Activated CD8-positive, alpha-beta T cell treated with anti-CD3 and anti-CD28 coated beads for 36 hours (primary cell): ENCODE measurements at places on chromosomes 4 and X.

- DNase-seq = peak; percentile 48
Observed at GRCh38 chr4:11565899-11566298, 137.2 kb upstream of the HS3ST1 start.

GRCh38 chrX:118736394-118737010 is 9.1 kb downstream of the IL13RA1 start:
- DNase-seq = no peak

GRCh38 chrX:118347131-118347530 is 1.2 kb downstream of the WDR44 start:
- DNase-seq = peak; percentile 4

DNA sequence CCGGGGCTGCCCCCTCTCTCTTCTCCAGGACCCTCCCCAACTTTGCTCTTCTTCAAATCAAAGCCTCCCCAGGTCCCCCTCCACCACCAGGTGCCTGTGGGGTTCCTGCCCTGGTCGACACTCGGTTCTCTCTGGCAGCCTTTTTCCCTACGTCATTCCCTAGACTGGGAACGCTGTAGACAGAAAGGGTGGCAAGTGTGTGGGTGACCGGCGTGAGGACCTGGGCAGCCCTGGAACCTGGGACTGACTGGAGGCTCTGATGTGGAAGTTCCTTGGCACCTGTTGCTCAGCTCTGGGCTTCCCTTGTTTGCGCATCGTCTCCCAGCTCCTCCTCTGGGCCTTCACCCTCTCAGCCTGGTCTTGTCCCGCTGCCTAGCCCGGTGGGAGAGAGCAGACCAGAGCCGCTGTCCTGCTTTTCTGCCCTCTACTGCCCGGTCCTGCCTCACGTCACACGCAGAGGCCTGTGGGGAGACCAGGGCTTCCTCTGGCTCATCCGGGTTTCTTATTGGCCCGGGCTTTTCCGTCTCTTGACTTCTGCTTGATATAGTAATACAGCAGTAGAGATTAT is 1.3 kb downstream of the TACC3 start:
- no peak for DNase-seq

GRCh38 chrX:56812515-56813105 is 83.6 kb downstream of the NBDY start:
- DNase-seq = peak; percentile 42

DNA sequence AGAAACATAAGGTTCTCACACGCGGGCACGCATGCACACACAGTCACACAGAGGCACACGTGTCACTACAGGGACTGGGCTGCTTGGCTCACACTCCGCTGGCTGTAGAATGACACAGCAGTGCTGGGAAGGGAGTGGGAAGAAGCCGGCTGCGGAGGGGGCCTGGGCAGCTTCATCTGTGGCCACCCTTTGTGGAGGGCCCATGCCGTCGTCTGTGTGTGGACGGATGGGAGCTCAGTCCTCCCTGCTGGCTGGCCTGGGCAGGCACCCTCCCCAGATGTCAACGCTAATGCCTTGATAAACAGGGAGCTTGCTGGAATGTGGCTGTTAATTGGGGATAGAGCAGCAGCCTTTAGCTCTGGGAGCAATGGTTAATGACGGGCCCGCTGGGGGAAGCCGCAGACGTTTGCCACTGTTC is 621.1 kb downstream of the BCOR start:
- no peak for DNase-seq

GRCh38 chrX:13598877-13599276 is 29.5 kb downstream of the EGFL6 start:
- no peak for DNase-seq

DNA sequence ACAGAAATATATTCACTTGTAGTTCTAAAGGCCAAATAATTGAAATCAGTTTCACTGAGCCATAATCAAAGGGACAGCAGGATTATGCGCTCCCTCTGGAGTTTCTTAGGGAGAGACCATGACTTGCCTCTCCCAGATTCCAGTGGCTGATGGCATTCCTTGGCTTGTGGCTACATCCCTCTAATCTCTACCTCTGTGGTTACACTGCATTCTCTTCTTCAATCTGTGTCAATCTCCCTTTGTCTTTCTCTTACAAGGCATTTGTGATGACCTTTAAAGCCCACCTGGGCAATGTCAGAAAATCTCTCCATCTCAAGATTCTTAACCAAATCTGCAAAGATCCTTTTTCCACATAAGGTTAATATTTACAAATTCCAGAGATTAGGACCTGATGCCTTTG is 260.2 kb downstream of the UNC5C start:
- no peak for DNase-seq

DNA sequence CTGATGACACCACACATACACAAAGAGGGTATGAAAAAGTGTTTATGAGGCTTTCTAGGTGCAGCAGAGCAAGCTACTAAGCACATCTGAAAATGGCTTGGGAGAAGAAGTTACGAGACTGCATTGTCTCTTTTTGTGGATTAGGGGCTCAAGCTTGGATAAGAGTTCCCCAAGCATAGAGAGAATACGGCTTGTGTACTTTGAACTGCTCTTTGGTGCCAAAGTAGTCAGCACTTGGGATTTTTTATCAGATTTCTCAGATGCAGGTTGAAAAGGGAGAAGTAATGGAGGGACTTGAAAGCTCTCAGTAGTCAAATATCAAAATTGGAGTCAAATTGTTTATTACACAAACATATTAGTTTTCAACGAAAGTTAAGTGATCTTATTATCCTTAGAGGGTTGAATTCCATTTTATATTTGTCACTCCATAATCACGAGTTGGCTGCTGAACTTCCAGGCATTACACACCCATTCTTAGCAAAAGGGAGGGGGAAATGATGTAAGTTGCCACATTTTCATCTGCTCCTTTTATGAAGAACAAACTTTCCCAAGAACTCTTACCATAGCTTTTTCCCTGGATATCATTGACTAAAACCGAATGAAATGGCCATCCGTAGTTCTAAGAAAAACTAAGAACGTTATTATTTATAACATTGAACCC is 1904.9 kb downstream of the PCDH7 start:
- no peak for DNase-seq

- DNase-seq = no peak
Observed at GRCh38 chr4:41209187-41209586, 5.2 kb downstream of the APBB2 start.

- no peak for DNase-seq
Observed at GRCh38 chrX:127030016-127030748, 210.7 kb downstream of the PRR32 start.

DNA sequence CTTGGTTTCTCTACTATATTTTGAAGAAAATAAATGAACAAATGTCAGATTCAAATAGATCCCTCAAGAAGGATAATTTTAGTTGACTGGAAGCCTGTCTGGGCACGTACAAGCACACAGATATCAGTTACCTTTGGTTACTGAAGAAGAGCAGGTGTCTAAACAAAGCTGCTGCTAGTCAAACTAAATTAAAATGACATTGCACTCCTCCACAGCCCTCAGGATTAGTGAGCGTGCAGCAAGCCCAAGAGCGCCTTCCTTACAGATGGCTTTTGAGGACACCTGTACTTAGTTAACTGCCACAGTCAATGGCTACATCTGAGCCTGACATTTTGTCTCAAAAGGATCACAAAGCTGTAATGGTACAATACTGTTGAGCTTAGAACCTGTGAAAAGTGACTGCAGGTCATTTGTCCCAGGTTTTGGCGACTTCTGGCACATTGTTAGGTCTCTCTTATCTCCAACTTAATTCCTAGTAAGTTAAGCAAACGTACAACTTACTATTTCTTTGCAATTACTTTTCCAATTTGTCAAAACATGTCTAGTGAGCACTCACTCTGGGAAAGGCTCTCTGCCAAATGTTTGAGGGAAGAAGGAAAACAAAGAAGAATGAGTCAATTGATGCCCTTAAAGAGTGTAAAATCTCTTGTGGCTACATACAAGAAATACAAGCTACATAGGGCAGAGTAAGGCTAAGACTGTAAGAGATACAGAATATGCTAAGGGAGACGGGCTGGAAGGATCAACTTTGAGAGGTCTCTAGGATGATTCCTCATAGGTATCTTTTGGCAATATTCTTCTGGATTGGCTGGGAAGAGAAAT is 25.6 kb upstream of the DAPP1 start:
- no peak for DNase-seq

GRCh38 chr4:21167711-21168110 is 467.5 kb downstream of the PACRGL start:
- no peak for DNase-seq

DNA sequence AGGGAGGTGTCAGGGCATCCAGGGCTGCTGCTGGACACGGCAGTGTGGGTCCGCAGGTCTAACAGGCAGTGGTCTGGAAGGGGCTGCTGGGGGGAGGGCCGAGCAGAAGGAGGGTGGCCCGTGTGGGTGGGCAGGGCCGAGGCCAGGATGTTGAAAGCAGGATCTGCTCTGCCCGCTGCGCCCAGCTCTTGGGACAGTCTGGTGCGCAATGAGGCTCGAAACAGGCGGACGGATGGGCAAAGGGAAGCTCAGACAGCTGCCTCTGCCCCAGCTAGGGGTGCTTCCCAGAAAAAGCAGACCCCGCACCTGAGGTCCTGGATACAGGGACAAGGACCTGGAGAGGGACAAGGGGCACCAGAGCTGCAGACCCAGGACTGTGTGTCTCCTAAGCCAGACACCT is 121.3 kb downstream of the FAM53A start:
- no peak for DNase-seq

DNA sequence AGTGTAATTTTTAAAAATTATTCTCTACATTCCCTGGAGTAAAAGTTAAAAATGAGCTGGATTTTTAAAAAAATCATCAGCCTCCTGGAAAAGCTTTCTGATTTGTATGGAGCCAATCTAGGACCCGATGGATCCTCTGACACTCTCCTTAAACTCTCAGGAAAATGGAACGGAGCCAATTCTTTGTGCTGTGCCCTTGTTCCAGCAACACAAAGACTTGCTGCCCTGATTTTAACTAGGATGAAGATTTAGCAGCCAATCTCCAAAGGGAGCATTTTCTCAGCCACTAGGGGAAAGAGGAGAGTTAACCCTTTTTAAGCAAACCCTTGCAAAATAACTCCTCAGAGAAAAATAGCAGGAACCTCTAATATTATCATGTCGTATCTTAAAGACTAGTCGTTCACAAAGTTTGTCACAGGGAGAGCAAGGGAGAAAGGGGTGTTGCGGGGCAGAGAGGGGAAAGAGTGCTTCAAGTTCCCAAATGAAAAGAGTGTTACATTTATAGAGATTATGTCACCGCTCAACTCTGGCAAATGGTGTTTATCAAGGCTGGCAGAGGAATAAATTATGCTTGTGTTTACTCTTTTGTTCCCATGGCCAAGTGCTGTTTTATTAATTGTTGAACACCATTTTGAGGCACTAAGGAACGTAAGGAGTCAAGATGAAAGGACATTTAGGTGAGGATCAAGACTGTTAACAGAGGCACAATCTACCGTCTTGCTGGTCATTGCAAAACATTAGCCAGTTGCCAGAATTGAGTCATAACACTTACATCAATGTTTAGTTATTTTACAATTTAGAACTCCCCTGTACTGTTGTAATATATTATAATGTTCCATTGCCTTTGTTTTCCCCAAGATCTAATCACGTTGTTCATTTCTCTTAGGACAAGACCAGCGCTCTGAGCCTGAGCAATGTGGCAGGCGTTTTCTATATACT is 250.7 kb downstream of the THOC2 start:
- no peak for DNase-seq

GRCh38 chrX:16305187-16305586 is 137.9 kb downstream of the MAGEB17 start:
- DNase-seq = no peak

- DNase-seq = no peak
Observed at GRCh38 chrX:26952213-26952612, 510.9 kb downstream of the PPP4R3C start.

GRCh38 chr4:95825546-95825945 is 14.3 kb upstream of the PDHA2 start:
- no peak for DNase-seq
